ENCODE measurements at places on chromosomes 3 and 15. TPM values are rescaled to one million over a fixed set of nuclear protein-coding genes. Genes with fewer than 3 reads are reported as not detected.

KLHL25 gene
- total RNA-seq: 15.0 TPM

CSPG4 gene
- 263 TPM for total RNA-seq

ABHD14A gene
- 24.0 TPM for total RNA-seq

DNA sequence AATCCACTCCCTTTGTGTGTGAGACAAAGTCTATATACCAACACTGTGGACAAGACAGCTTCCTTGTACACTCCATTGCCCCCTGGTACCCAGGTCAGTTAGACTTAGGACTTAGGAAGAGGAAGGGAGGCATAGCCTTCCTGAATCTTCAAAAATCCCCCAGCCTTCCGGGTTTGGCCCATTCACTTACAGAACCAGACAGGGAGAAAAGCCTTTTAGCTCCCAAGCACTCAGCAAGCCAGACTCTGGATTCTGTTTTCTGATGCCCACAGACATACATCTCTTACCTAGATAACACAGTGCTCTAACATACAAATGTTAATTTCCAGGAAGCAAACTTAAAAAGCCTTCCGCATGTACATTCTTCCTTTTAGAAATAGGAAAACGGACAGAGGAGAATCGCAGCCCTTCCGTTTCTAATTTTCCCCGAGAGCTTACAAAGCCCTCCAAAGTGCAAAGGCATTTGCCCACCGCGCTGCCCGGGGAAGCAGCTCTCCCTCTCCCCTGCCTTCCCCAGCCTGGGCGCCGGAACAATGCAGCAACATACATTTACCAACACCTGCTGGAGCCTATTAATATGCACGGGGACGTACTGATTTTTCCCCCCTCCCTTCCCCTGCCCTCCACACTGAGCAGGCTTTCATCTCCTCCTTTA is 442.0 kb downstream of the MAGI1 start:
- DNase-seq: no peak
- H3K4me3 ChIP-seq: peak overlapping the region; percentile 68
- no peaks in the 10 kb centered on the region for H3K27me3 ChIP-seq
- no peak overlapping the region for H3K27ac ChIP-seq
- H3K36me3 ChIP-seq: no peaks in the 10 kb centered on the region

DNA sequence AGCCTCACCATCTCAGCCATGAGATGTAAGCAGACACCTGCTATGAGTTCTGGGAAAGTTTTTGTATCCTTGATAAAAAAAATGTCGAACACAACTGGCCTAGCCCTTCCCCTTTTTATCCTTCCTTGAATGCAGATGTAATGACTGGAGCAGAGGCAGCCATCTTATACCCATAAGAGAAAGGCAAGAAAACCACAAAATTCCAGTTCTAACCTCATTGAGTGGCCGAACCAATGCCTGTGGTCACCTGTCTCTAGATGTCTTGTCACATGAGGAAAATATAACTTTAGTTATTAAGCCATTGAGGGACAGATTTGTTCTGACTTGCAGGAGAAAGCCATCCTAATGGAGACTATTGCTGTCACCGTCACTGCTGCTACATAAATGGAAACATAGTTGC is 80.4 kb upstream of the SLC6A6 start:
- no peak for DNase-seq
- peaks cover 16% of the 10 kb centered on the region for H3K4me1 ChIP-seq
- H3K4me3 ChIP-seq: no peak overlapping the region

DNA sequence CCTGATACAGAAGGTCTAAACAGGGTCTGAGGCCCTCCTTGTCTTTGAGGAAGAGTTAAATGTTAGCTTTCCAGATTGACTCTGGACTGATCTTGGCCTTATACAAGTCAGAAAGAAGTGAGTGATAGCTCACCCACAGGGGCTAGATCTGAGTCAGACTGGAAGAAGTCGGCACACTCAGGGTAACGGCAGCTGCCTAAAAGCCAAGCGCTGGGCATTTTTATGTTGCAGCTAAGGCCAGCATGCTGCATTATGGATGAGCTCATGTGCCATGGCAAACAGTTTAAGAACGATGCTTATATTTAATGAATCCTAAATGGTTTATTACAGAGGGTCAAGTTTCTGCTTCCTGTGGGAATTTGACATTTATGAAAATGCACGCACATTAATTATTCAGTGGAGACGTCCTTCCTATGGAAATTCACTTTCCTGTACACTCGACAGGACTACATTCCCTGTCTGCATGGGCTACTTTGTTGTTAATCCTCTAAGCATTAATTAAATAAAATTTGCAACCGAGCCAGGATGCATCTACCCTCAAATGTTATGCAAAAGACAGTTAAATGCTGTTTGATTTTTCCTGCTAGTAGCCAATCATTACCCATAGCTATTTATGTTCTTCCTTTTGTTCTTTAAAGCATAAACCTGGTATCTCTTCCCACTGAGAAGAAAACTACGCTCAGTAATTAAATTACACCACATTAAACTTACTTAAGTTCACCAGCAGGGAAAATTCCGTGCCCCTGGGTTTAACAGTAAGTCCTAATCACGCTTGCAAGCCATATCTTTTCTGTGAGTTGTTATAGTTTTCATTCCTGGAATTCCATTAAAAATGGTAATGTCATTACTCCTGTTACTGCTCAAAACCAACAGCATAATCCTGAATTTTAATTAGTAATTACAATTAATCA is 762.7 kb upstream of the CFAP20DC start:
- no peak overlapping the region for H3K4me3 ChIP-seq
- no peaks in the 10 kb centered on the region for H3K36me3 ChIP-seq
- DNase-seq: no peak
- H3K27me3 ChIP-seq: no peaks in the 10 kb centered on the region

- no peaks in the 10 kb centered on the region for H3K27me3 ChIP-seq
- peak overlapping the region; percentile 87 for H3K27ac ChIP-seq
- peaks cover 48% of the 10 kb centered on the region for H3K4me1 ChIP-seq
- H3K4me3 ChIP-seq: no peak overlapping the region
- peaks cover 40% of the 10 kb centered on the region for H3K36me3 ChIP-seq
Measured at GRCh38 chr3:58101499-58102389, 93.5 kb downstream of the FLNB start.

DNA sequence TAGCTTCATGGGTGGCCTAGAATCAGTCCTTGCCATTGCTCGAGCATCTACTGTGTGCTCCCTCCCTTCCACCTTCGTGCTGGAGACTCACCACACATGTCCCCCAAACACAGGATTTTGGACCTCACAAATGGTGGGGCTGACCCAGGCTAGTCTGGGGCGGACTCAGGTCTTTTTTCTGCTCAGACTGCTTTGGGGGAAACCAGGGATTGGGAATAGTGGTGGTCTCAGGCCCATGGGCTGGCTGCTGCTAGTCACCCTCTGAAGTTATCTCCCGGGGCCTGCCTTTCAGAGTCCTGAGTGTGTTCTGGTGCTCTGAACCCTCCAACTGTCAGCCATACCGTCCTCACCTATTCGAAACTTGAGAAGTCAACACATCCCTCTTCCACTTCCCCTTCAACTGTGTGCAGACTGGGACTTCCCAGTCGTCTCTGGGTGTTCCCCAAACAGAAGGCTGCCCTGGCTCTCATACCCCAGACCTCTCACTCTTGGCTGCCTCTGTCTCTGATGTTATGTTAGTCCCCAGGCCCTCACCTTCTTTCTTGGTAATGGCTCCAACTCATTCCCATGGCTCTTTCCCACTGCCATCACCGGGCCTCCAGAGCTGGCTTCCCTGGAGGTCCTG is 46.0 kb downstream of the PPCDC start:
- DNase-seq: no peak
- no peak overlapping the region for H3K4me3 ChIP-seq
- H3K4me1 ChIP-seq: peaks cover 30% of the 10 kb centered on the region
- H3K27ac ChIP-seq: no peak overlapping the region
- H3K27me3 ChIP-seq: no peaks in the 10 kb centered on the region

DNA sequence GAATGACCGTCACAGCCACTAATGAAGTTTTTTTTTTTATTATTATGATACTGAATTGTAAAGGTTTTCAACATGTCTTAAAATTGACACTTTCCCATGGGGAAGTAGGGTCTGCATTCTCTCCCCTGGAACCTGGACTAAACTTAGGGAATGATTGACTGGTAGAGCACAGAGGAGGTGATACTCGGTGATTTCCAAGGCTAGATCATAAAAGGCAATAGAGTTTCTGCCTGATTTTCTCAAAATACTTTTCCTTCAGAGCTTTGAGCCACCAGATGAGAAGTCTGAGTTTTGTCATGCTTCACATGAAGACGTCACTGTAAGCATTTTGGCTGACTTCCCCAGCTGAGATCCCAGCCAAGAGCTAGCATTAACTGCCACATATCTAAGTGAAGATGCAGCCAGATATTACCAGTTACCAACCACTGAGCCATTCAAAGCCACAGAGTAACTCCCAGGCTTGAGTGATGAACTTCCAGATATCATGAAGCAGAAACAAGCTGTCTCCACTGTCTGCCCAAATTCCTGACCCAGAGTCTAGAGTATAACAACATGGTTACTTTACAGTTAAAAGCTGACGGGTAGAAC is 105.8 kb downstream of the LSAMP start:
- H3K27ac ChIP-seq: no peak overlapping the region
- H3K27me3 ChIP-seq: no peaks in the 10 kb centered on the region
- no peak overlapping the region for H3K4me3 ChIP-seq
